Hematopoietic multipotent progenitor cell treated with erythropoietin and hydrocortisone succinate and interleukin-3 and kit ligand, for 6 days (in vitro differentiated cells): ENCODE measurements at places on chromosomes 13 and 19.
A peak's percentile ranks its signal among the peaks of the same experiment; 100 is the strongest.

DNA sequence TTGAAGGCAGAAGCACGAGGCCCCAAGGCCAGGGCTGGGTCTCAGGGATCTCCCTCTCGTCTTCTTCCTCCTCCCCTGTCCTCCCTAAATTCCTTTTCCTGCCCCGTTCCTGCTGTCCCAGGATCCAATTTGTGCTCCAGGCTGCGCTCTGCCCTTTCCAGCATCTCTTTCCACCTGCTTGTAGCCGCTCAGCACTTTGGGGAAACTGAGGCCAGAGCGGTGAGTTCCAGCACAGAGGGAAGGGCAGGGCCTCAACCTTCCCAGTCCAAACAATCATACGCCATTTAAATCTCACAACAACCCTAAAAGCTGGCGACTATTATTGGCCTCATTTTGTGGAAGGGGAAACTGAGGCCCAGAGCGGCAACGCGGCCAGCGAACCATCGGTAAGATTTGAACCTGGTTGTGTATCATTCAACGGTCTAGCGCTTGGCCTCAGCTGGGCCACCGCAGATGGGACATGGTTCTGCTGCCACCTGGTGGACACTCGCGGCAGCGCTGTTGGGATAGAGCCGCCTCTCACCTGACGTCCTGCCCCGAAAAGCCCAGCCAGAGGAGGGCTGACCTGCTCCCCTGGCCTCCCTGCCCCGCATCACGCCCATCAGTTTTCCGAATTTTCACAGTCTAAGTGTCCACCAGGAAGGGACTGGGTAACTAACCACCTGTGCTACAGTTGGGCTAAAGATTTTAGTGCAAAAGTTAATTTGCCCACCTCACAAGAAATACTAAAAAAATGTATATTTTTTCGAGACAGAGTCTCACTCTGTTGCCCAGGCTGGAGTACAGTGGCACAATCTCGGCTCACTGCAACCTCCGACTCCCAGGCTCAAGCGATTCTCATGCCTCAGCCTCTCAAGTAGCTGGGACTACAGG, 4.2 kb upstream of the RPL18A start:
- DNase-seq = peak; percentile 90

GRCh38 chr19:4115050-4115817, 8.7 kb downstream of the MAP2K2 start:
- DNase-seq = peak; percentile 35

DNA sequence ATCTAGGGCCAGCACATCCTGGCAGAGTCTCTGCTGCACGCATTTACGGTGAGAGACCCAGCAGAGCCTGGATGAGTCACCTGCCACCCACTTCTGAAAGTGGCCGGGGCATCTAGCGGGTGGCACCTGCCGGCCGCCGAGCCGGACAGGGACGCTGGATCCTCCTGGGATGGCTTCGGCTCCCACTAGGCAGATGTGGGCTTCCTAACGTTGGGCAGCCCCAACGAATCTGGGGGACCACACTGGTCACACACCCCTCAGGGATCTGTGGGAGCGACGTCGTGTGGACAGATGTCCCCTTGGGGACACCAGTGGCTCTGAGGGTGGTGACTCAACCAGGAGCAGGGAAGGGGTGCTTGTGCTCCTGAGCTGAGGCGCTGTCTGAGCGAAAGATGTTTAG, 32.2 kb downstream of the TMEM255B start:
- no peak for DNase-seq

- peak; percentile 2 for DNase-seq
Observed at GRCh38 chr13:109418111-109418510, 368.3 kb downstream of the IRS2 start.

GRCh38 chr19:41785653-41786052, 10.7 kb upstream of the CEACAM3 start:
- DNase-seq = peak; percentile 92

DNA sequence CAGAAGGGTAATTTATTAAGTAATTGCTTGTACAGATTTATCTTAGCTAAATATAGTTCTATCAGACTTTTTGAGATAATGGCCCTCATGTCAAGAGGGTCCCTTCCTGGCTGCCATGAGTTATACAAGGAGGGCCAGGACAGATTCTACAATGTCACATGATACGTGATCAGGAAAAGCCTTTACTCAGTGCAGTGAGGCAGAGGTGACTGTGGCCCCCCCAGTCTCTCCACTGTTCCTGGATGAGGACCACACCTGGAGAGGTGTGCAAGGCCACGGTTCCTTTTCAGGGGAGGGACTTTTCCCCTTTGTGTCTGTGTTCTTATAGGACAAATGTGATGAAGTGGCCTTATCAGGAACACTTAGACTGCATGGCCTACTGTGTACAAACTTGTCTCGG, 54.3 kb upstream of the LRCH1 start:
- no peak for DNase-seq

DNA sequence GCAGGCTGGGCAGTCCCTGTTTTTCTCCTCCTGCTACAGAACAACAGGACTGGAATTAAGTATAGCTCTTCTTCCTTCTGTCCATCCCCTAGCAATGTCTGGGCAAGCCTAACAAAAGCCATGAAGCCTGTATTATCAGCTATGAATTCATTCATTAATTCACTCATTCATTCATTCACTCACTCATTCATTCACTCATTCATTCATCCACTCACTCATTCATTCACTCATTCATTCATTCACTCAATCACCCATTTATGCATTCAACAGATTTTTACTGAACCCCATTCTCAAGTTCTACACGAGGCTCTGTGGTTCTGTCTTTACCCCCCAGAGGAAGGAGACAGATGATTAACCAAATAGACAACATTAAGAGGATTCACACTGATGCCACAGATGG, 69.9 kb downstream of the CACNA1A start:
- no peak for DNase-seq

- DNase-seq = no peak
Observed at GRCh38 chr13:114013952-114014629, 40.2 kb upstream of the C13orf46 start.

DNA sequence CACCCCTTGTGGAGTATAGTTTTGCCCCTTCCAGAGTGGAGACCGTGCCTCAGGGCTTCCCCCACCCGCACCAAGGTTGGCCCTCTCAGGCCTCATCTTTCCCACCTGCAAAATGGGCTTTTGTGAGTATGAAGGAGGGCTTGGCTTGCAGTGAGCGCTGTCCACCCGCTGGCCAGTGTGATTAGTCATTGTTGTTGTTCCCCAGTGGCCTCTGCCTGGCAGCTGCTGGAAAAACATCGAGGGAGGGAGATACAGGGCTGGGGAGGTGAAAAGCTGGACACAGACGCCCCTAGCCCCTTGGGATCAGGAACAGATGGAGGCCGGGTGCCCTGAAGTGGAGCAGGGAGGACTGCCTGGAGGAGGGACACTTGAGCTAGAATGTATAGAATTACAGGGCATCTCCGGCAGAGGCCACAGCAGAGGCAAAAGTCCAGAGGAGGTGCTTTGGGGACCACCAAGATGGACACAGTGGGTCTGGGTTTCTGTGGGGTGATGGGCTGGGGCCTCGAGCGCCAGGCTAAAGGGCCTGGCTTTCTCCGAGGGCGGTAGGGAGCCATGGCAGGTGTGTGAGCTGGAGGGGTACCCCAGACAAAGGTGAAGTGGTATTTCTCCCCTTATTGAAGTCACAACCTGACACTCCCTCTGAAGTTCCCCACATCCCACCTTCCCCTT, 3.9 kb upstream of the IL12RB1 start:
- no peak for DNase-seq

DNA sequence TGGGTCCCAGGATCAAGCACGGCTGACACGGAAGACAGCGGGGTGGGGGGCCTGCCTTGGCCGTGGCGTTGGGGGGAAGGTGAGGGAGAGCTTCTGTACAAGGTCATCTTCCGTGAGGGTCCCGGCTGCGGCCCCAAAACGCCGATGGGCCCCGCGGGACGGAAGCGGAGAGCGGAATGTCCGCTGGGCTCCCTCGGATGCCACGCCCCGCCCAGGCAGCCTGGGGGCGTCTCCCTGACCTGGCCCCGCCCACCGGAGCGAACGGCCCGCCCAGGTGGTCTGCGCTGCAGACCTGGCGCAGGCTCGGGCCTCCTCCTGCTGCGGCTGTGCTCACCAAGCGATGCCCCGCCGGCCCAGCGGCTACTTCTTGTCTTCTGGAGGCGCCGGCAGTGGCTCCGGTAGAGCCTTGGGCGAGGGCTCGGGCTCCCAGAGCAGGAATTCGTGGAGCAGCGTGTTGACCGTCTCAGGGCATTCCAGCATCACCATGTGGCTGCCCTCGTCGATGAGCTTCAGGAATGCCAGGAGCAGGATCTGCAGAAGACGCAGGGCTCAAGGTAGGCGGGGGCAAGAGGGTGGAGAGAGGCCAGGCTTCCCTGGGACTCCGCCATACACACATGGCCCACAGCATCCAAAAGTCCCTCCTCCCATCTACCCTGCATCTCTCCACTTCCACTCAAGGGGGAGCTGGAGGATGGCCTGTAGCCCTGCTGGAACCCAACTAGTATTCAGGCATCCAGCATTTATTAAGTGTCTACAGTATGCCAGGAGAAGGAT, 10.7 kb downstream of the ABHD8 start:
- DNase-seq = peak; percentile 95

DNA sequence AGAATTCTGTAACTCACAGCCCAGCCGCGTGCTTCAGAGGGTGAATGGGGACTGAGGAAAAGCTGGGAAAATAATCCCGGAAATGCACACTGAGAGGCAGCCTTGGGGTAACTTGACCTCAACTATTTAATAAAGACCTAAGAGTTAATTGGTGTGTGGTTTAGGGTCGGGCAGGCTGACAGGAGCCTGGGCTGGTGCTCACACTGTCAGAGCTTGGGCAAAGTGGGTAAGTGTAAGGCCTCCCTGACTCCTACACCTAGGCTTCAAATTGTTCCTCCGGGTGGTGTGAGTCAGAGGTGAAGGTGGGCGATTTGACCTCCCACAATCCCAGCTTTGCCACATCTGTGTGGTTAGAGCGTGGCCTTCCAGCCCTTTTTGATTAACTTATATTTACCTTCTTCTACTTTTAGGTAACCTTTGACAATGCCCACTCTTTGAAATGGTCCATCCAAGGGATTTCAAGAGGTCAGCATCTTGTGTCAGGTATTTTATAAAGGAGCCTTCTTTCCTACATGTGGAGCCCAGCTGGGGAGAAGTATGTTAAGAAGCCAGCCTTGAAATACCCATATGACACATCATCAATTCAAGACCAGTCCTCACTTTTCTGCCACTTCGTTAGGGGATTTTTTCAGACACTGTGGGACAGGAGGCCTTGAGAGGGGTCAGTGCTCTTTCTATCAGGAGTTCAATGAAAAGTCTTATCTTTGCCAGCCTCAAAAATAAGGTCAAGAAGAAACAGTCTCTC, 114.2 kb downstream of the NUFIP1 start:
- DNase-seq = no peak

DNA sequence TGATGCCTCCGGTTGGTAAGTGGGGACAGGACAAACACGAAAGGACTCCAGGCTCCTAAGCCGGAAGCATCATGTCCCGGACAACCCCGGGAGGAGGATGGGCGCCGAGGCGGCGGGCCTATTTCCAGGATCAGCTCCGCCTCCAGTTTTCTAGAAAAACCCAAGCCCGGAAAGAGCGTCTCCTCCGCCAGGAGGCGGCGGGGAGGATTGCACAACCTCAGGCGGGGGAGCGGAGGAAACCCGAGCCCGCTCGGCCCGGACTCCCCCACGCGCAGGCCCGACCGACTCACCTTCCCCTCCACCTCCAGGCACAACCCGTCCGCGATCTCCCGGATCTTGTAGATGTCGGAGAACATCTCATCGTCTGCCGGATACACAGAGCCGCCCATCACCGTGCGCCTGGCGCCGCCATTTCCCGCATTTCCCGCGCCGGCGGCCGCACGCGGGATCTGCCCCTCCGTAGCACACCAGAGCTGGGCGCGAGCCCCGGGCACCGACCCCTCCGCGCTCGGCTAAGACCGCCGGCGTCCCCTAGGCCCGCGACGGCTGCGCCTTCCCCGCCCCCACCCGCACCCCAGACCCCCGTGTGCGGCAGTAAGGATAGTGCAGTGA, 455 bp downstream of the TPT1 start:
- DNase-seq = peak; percentile 91

DNA sequence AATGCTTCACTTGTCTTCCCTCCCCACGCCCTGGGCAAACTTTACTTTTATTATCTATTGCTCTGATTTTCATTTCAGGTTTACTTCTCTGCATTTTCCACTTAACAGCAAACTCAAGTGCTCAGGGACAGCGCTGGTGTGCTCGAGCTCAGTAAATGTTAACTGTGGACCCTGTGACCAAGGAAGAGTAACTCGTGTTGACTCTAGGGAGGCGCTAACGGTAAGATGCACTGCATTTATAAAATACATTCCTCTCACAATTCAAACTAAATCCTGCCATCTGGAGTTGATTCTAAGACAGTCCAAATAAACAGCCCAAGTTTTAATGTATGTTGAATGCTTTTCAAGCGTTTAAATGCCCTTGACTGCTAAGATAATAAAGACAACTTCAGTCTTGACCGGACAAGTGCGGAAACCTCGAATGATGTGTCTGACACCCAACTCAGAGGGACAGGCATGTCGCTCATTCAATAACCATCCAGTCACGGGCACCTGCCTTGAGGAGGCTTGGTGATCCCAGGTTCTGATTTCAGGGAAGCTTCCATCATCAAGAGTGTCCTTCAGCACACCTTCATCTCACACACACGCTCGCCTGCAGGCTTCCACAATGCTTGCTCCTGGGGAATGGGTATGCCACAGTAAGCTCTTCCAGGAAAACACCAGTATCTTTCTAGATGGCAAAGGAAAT, 93.2 kb downstream of the STK24 start:
- no peak for DNase-seq

GRCh38 chr13:97148894-97149293, 73.2 kb upstream of the MBNL2 start:
- DNase-seq = peak; percentile 30

GRCh38 chr19:41993612-41994483, at the start of gene ATP1A3:
Gene ATP1A3, minus strand, starts transcription at chr19:41994230. Its CDS starts 154 bp downstream, at chr19:41994076.
- peak; percentile 73 for DNase-seq

DNA sequence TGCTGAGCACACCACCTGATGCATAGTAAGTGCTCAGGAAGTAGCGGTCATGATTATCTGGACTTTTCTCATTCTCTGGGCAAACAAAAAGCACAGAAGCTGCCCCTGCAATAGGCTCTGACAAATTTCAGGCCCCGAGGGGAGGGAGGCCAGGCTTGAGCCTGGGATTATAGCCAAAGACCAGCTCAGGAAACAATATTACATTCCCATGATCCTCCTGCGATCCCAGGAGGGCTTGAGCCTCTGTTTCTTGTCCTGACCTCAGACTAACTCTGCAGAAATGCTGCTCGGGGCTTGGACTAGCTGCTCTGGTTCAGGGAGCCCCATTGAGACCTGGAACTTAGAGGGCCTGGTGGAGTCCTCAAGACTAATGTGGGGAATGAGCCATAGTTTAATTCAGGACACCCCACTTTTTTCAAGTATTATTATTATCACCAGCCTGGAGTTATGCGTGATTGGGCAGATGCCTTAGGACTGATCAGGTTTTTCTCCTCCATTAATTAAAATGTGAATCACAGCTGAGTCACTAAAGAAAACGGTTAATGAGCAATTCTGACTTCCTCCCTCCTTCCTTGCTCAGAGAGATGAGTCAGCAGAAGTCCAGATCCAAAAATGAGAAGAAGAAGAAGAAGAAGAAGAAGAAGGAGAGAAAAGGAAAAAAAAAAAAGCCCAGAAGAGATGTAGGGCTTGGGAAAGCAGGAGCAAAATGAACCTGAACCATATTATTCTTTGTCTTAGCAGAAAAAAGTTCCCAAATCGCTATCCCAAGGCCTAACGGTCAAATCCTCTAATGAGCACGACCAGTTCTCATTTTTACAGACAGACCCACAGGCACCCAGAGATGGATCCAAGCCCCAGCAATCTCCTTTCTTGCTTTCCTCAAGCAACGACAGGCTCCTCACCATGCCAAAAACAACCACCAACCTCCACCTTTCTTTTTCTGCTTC, 107.2 kb downstream of the CACNA1A start:
- no peak for DNase-seq
